ENCODE measurements at places on chromosomes 2 and 18.

- DNase-seq, result peak; percentile 31
Observed at GRCh38 chr2:74146929-74147726, 584 bp downstream of the BOLA3 start.

DNA sequence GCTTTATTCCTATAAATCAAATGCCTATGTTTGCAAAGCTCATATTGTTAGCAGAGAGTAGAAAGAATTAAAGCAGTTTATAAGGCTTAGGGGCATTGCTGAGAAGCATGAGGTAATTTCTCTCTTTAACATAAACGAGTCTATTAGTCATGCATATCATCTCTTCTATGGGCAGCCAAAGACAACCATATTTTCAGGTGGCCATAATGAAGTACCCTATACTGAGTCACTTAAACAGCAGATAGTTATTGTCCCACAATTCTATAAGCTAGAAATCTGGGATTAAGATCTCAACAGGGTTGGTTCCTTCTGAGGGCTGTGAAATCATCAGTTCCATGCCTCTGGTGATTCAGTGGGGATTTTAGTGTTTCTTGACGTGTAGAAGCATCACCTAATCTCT is 277.5 kb downstream of the NR4A2 start:
- DNase-seq, result no peak

DNA sequence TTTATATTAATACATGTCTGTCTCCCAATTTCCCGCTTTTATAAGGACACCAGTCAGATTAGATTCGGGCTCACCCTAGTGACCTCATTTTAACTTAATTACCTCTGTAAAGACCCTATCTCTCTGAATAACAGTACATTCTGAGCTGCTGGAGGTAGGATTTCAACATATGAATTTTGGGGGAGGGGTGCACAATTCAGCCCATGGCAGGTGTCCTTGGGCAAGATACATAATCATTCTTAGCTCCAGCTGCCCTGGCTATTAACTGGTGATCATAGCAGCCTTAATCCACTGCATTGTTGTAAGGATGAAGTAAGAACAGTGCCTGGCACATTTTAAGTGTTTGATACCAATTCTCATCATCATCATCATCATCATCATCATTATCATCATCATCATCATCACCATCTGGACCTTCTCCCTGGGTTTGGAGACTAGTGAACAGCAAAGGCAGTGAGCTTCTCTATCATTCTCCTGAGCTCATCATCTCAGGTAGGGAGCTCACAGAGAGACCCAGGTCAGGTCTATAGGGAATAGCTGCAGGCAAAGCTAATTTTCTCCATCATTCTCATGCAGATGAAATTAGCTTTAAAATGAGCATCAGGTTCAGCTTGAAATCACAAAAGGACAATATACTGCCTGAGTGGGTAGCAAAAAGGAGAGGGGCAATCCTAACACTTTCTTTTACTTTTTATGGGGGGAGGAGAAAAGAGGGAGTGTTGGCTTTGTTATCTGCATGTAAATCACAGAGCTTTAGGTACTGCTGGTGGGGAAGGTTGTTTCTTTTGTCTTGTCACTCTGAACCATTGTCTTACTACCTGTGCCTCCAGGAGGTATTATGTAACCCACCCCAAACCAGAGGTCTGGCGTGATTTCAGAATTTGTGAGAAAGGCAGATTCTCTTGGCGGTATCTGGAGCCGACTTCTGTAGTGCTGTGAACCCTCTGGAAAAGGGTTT is 125.5 kb upstream of the SPRED2 start:
- DNase-seq, result no peak

GRCh38 chr18:79446931-79447330 is 51.2 kb downstream of the NFATC1 start:
- DNase-seq, result no peak

- no peak for DNase-seq
Observed at GRCh38 chr18:55778788-55779690, 191.0 kb upstream of the TCF4 start.

- no peak for DNase-seq
Observed at GRCh38 chr2:45789961-45790723, 138.7 kb downstream of the PRKCE start.

GRCh38 chr2:55923091-55923981 is at the start of gene EFEMP1:
Gene EFEMP1, minus strand, starts transcription at chr2:55923782. Its CDS starts 1,342 bp downstream, at chr2:55922440.
- DNase-seq, result no peak

- no peak for DNase-seq
Observed at GRCh38 chr2:181627545-181627944, 29.4 kb downstream of the CERKL start.

DNA sequence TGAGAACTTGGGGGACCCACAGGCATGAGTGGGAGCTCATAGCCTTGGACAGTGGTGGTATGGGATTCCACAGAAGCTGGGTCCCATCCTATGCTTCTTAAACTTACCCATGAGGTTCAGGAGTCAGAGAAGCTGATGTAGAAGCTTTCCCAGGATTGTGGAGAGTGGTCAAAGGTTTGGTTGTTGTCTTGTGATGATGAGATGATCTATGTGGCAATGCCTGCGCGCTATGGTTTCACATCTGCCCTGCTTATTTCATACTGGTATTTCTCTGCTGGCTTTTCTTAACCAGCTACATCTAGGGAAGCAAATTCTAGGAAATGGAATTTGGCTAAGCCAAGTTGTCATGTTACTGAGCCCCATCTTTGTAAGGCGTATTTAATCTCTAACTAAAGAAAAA is 168.6 kb downstream of the ZNF407 start:
- no peak for DNase-seq

DNA sequence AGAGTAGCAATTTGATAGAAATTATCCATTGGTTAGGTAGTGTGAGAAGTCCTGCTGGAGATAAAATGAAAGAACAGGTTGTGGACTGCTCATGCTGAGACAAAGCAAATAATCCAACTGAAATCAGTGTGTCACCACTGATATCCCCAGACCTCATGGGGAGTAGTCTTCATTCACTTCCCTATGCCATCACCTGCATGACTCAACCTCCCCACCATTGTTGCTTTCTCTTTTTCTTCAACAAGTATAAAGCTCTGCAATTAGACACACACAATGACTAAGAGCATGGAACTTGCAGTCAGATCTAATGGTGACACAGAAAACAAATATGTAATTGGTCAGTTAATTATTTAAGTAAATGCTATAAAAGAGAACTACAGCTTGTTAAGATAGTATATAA is 475.3 kb downstream of the RIT2 start:
- no peak for DNase-seq

- no peak for DNase-seq
Observed at GRCh38 chr2:112876971-112877361, 34.0 kb upstream of the IL37 start.

- peak; percentile 63 for DNase-seq
Observed at GRCh38 chr2:7203056-7203467, 285.9 kb downstream of the RNF144A start.

GRCh38 chr2:56912490-56912889 is 728.7 kb downstream of the CCDC85A start:
- no peak for DNase-seq

- DNase-seq, result no peak
Observed at GRCh38 chr2:216315802-216316603, 56.3 kb downstream of the MARCHF4 start.

DNA sequence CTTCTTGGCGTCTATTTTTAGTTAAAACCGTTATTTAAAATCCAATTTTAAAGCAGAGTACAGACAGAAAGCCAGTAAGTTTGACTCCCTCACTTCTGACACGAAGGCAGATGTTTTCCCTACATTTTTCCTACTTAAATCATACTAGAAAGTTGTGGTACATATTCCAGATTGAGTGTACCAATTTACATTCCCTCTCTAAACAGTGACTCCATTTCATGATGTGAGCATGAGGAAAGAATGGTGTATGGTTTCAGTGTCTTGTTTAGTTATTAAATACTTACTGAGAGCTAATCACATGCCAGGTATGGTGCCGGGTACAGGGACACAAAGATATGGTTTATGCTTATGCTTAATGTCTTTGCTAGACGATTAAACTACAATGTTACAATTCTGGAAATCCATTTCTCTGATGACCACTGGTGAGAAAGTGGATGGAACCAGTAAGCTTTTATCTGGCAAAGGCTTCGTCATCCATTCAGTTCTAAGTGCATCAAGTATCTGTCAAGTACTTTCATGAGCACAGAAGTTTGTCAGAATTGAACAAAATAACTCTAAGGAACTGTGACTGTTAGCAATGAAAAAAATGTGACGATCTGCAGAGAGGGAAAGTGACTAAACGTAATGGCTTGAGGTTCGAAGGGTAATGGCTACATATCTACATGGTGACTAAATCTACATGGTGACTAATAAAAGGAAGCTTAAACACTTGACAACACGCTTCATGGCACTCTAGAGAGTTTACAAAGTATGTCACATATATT is 25.7 kb downstream of the MAP4K3 start:
- no peak for DNase-seq

DNA sequence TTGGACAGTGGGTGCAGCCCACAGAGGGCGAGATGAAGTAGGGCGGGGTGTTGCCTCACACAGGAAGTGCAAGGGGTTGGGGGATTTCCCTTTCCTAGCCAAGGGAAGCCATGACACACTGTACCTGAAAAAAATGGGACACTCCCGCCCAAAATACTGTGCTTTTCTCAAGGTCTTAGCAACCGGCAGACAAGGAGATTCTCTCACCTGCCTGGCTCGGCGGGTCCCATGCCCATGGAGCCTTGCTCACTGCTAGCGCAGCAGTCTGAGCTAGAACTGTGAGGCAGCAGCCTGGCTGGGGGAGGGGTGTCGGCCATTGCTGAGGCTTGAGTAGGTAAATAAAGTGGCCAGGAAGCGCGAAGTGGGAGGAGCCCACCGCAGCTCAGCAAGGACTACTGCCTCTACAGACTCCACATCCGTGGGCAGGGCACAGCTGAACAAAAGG is 244.7 kb downstream of the NBAS start:
- peak; percentile 29 for DNase-seq

- no peak for DNase-seq
Observed at GRCh38 chr2:63569740-63570139, 18.5 kb downstream of the WDPCP start.

DNA sequence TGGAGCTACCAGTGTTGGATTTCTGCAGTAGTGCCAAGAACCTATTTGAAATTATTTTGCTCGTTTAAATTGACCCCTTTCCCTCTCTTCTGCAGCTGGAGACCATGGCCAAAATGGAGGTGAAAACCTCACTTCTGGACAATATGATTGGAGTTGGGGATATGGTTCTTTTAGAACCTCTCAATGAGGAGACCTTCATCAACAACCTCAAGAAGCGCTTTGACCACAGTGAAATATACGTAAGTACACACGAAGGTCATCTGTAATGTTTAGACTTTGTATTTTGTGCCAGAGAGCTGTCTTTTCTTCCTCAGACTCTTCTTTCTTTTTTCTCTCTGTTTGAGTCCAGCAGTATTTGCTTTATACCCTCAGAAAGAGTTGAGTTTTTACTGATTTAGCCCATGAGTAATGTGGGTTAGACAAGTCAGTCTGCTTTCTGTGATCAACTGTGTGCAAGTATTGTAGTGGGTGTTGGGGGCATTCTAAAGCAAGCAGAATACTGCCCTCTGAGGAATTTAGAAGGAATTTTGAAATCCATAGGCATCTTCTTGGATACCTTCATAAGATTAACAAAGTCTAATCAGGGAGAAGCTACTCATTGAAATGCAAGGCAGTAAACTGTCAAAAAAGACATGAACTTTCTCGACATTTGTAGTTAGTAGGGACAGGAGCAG is 31.7 kb downstream of the MYO1B start:
- no peak for DNase-seq

DNA sequence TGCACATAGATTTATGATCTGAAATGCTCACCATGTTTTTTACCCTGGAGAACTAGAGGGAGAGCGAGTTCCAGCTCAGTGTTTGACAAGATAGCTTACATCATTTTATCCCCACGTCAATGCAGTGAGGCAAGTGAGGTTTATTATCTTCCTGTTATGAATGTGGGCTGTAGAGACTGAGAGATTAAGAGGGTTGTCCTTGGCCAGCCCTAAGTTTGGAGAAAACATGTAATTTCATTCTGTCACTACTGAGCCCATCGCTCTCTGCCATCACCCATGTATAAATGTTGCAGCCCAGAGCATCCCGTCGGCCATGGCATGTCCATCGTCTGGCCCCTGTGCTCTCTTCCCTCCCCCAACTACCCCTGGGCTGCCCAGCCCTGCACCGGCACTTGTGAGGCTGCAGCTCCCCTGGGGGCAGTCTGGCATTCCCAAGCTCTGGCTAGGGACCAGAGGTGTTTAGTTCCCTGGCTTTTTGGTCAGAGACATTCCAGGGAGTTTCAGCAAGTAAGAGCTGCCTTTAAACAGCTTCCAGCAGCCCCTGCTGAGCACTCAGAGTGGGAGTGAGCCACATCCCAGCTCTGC is 136.7 kb downstream of the ANTXR1 start:
- DNase-seq, result no peak

- no peak for DNase-seq
Observed at GRCh38 chr2:143521396-143521795, 392.2 kb downstream of the ARHGAP15 start.

DNA sequence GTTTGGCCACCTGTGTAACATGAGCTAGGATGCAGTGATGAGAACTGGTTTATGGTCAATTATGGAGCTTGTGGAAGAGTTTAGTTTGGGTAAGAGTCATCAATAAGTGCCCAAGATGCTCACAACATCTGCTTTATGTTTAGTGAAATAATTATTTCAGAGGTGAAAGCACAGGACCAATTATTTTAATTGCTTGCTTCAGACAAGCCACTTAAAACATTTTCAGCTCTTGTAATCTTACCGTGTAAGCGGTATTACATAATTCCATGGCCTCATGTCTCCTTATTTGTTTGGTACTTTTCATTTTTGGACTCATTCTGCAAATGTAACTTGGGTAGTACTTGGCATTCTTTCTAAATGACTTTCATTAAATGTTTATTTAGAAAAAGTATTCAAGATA is 5.4 kb downstream of the B3GNT2 start:
- no peak for DNase-seq

GRCh38 chr2:92072461-92073035 is 2798.7 kb upstream of the TEKT4 start:
- no peak for DNase-seq

DNA sequence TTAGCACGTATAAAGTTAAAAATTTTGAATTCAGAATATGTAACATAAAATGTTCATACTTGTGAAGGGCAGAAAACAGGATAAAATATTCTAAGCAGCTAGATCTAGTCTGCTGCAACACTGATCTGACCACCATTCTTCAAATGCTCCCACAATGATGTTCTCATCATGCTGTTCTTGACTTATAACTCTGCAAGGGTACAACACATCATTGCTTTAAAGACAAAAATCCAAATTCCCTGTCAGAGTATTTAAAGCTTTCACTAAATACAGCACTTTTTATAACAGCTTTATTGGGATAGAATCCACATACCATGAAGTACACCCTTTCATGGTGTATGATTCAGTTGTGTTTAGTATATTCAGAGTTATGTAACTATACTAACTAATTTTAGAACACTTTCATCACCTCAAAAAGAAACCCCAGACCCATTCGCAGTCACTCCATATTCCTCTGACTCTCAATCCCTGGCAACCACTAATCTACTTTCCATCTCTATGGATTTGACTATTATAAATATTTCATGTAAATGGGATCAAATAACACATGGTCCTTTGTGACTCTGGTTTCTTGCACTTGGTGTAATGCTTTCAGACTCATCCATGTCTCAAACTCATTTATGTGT is 56.4 kb downstream of the MAP4K3 start:
- no peak for DNase-seq

Measured in CD4-positive, alpha-beta T cell treated with Interleukin-2 at 100 ng/mL for 4 hours (primary cell).